ENCODE measurements at places on chromosomes 11 and 22.

DNA sequence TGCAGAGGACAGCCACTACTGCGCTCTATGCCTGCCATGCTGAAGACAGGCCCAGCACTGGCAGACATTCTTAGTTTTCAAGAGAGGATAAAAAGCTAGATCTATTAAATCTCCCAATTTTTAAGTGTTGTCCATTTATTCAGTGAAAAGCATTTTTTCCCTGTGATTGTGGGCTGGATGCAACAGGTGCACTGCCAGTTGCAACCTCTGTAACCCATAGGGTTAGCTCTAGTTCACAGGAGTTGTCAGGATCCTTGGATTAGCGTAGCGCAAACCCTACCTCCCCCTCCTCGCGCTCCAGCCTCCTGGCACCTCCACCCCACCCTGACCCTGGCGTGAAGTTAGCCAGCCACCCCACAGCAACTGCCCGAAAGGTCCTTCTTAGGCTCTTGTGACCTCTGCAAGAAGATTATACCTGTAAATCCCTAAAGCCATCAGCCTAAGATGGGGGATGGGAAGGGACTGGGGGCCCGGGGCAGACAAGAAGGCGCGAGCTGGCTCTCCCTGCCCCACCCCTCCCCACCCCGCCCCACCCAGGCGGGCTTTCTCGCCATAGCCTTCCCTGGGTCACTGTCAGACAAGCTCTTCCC is 30.9 kb downstream of the EIF3F start:
- DNase-seq, result no peak

GRCh38 chr11:31560842-31561476 is 51.4 kb downstream of the ELP4 start:
- no peak for DNase-seq

DNA sequence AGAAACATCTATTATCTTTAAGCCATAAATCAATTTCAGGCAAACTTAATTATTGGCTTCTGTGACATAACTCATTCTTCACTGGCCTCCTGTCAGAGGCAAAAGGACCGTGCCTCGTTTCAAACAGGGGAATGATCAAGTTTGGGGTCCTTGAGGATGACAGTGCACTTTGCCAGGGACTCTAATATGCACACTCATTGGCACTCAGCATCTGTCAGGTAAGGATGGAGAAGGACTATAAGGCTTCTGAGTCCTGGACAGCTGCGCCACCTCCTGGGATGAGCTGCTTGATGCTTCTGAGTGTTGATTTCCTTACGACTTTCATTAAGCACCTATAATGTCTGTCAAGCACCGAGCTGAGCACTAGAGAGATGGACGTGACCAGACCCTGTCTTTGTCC is 20.2 kb downstream of the BPIFC start:
- no peak for DNase-seq

GRCh38 chr11:124832571-124832970 is 32.4 kb upstream of the MSANTD2 start:
- no peak for DNase-seq

GRCh38 chr11:103985041-103985440 is 51.4 kb upstream of the DDI1 start:
- DNase-seq, result no peak

- no peak for DNase-seq
Observed at GRCh38 chr11:120108785-120109168, 29.1 kb downstream of the TRIM29 start.

Measured in stimulated activated CD8-positive, alpha-beta memory T cell treated with anti-CD3 and anti-CD28 coated beads, Interleukin-7, amount 100 ng/mL, for 4 hours (primary cell).